ENCODE measurements at places on chromosomes 5 and 9.

DNA sequence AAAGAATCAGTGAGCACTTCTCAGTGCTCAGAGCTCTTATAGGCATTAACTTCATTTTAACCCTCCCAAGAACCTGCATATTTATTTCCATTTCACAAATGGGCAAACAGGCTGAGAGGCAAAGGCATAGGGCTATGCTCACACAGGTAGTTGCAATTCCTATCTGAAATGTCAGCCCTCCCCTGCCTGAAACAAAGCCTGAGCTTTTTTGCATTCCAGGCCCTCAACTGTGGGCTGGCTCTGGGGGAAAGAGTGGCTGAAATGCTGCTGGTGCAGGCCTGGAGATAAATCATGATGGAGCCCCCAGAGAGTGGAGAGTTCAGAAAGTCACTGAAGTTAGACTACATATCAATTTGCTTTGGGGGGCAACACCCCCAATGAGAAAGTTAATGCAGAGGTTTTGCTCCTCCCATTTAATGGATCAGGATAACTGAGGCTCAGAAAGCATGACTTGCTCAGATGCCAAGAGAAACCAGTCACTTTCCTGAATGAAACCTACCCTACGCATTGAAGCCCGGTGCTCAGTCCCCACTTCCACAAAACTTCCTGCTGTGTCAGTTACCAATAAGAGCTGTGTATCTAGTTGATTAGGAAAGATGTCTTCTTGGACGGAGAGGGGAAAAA, 5.6 kb downstream of the DRD1 start:
- no peak for DNase-seq

- no peak for DNase-seq
Observed at GRCh38 chr5:179411161-179411841, 66.0 kb upstream of the ADAMTS2 start.

DNA sequence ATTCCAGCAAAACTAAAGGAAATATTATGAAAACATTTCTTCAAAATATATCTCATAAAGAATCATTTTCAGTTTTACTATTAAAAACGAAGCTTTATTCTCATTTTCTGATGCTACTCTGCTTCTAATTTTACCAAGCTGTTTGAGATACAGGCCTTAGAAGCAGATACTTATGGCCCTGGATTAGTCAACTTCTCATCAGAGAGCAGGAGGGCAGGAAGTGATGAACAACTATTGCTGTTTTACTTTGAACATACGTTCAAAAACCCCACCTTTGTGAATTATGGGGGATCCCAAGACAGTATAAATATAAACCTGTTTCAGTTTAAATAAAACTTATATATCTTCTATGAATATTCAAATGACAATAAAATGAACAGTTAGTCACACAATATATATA, 16.0 kb downstream of the MPDZ start:
- DNase-seq, result no peak

GRCh38 chr5:133370904-133371303, 241.4 kb downstream of the FSTL4 start:
- DNase-seq, result no peak

DNA sequence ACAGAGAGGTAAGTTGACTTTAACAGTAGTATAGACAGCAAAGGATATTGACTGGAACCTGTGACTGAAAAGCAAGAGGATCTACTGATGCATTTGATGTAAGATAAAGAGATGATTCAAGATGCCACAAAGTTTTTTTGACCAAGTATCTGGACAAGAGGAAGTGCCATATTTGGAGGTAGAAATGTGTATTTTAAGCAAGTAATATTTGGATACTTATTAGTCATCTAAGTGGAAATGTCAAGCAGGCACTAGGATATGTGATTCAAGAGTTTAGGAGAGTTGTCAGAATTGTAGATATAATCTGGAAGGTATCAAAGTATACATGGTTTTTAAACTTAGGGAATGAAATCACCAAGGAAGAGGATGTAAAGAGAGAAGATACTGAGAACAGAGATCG, 686.1 kb upstream of the CHD1 start:
- DNase-seq, result no peak

Measured in D721Med (cell line).